ENCODE measurements at places on chromosomes 4 and X.

DNA sequence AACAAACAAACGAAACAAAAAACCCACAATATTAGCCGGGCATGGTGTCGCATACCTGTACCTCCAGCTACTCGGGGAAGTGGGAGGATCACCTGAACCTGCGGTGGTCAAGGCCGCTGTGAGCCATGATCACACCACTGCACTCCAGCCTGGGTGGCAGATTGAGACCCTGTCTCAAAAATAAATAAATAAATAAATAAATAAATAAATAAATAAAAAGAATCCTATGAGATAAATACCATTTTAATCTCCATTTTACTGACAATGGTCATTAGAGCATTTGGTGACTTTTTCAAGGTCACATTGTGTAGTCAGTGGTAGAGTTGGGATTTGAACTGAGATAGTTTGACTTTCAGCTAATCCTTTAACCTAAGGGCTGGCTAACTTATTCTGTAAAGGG is 11.4 kb downstream of the TRPC5 start:
- no peak for DNase-seq

GRCh38 chr4:52910115-52910514 is 48.0 kb downstream of the RASL11B start:
- no peak for DNase-seq

- DNase-seq: no peak
Observed at GRCh38 chr4:18020145-18020670, 1.3 kb downstream of the LCORL start.

DNA sequence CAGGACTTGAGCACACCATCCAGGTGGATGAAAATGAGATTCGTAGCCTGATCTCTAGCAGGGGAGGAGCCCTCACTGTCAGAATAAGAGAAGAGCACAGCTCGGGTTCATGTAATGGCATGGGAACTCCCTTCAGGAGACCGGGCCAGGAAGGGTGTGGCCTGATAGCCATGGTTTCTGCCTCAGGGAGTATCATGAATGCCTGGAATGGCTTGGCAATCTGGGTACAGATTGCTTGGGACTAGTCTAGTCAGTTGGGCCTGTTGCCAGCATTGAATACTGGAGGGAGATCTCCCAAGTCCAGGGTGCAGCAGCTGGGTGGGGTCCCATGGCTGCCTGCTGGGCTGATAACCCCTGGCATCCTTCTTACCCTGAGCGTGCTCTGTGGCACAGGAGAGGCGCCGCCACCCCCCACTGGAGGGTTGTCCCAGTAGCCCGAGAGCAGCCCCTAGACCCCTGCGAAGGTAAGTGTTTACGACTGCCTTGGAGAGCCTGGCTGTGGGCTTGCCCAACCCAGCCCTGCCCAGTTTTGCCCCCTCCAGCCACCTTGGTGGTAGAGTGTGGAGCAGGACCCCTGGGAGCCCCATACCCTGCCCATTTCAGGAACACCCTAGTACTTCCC is 298.8 kb downstream of the TEX13A start:
- DNase-seq: no peak

DNA sequence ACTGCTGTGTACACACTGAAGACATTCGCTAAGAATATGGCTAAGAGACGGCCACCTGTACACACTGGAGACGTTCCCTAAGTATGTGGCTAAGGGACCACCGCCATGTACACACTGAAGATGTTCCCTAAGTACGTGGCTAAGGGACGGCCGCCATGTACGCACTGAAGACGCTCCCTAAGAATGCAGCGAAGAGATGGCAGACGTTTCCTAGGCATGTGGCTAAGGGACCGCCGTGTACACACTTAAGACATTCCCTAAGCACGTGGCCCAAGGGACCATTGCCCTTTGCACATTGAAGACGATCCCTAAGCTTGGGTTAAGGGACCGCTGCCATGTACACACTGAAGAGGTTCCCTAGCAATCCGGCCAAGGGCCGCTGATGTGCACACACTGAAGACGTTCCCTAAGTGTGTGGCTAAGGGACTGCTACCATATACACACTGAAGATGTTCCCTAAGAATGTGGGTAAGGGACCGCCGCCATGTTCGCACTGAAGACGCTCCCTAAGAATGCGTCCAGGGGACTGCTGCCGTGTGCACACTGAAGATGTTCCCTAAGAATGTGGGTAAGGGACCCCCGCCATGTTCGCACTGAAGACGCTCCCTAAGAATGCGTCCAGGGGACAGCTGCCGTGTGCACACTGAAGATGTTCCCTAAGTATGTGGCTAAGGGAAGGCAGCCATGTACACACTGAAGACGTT is 36.7 kb downstream of the DHRSX start:
- DNase-seq: no peak

DNA sequence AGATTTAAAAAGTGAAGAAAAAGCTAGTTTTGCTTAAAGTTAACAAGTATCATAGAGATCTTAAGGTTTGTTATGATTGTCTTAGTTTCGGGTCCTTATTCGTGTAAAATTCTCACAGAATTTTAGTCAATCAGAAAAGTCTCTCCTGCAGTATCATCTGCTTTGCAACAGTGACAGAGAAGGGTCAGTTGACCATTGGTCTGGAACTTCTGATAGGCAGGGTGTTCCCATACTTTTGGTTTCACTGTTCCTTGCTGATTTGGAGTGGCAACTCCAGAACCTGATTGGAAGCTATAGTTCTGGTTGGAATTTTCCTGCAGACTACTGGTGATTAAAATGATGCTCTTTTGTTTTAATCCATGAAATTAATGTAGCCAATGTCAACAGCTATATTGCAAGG is 1.8 kb downstream of the IL15 start:
- DNase-seq: no peak

- DNase-seq: no peak
Observed at GRCh38 chr4:14984448-14984847, 17.8 kb upstream of the CPEB2 start.

DNA sequence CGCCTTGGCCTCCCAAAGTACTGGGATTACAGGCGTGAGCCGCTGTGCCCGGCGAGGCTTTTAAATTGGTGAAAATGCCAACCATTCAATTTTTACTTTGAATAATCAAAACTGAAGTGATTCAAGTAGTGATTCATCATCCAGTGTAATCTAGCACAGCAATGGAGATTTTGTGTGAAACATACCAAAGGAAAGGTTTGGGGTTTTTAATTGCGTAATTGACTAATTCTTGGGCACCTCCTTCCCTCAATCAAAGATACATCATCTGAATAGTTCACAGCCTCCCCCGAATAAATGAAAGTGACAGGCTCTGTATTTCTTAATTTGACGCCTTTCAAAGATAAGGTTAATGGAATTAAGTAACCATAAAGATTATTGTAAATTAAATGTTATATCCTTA is 69.0 kb downstream of the DMD start:
- no peak for DNase-seq

- DNase-seq: no peak
Observed at GRCh38 chrX:80285131-80285773, 135.0 kb upstream of the TENT5D start.

DNA sequence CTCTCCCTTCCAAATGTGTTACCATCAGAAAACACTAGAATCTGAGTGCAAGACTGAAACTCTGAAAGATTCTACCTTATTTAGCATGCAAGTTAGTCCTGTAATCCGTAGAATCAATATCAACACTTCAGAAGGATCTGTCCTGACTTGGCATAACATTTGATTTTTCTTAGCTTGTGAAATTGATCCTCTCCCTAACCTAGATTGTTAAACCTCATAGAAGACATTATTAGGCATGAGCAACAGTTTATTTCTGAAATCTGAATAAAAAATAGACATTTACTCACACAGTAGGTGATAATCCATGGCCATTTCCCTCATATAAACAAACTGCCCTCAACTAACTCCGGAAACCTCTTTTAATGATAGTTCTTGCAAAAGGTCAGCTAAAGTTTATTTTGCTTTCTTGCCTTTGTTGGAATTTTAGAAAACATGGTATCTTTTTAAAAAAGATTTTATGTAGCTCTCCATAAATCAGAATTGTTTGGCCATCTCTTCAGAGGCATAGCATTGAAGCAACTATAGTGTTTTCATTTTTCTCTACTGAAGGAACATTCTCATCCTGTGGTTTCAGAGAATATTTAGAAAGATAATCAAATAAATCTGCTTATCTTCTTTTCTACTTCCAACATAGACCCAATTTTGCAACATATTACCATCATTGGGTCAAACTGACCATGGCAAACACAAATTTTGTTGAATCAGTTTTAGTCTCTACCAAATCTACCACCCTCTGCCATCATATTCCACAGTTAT is 38.5 kb upstream of the PDLIM5 start:
- no peak for DNase-seq

DNA sequence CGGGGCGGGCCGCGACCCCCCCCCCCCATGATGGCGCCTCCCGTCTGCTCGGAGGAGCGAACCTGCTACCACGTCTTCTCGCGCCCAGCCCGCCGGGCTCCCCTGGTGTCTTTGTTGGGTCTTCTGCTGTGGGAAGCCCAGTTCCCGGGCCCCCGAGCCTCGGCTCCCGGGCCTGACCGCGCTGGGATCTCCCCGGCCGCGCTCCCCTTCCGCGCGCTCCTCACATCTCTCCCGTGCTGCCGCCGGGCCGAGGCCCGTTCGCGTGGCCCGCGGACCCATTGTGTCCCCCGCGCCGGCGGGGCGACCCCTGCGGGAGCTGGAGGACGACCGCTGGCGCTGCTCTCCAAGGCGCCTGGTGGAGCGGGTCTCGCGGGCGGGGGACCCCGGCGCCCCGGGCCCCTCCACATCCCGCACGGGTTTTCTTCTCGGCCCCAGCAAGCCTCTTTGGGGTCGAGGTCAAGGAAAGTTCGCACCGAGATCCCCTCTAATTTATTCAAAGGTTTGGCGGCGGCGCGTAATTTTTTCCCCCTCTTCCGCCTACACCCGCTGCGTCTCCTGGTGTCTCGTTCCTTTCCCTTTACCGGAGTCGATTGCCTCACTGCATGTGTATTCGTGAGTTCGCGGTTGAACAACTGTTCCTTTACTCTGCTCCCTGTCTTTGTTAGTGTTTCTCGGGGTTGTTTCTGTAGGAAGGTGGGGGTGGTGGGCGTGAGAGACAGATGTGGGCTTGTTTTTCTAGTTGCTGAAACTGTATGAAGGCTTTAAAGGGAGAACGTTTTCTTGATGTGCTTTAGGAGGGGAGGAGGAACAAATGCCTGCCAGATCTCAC is 770 bp downstream of the SMAD1 start:
- DNase-seq: peak; percentile 65

GRCh38 chr4:118335324-118335723 is 17.5 kb downstream of the PRSS12 start:
- no peak for DNase-seq

GRCh38 chrX:38214551-38215531 is 5.8 kb downstream of the SRPX start:
- DNase-seq: no peak

- DNase-seq: no peak
Observed at GRCh38 chr4:47194036-47194737, 162.8 kb downstream of the GABRB1 start.

- DNase-seq: no peak
Observed at GRCh38 chr4:101850698-101851097, 60.2 kb downstream of the BANK1 start.

DNA sequence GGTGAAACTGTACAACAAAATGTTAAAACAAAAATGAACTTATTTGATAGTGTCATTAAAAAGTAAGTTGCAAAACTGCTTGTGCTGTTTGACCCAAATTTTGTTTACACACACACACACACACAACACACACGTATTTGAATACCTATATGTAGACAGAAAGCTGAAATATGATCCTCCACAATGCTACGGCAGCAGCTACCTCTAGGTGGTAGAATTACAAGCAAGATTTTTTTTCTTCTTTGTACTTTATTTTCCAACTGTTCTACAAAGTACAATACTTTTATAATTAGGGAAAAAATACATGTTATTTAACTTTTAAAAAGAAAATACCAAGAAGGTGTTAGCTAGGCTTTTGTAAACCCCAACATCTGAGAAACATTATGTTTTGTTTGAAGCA is 1.2 kb downstream of the CYTL1 start:
- no peak for DNase-seq

DNA sequence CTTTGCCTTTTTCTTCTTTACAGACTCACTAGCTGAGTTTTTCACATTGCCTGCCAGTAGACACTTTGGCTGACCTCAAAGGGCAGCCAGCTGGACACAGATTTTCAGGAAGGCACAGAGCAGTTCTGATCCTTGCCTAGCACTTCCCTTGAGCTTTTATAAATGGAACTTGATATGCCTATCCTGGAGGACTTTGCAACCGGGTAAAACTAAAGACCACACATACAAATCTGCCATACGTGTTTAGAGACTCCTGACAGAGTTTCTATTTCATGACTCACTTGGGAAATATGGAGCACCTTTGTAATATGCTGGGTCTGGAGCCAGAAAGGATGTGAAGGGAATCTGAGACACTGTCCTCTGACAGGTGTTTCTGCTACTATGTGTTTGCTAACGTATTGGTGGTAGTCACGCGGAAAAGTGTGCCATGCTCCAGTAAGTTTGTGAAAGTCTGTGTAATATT is 56.7 kb upstream of the RASSF6 start:
- no peak for DNase-seq

- DNase-seq: peak; percentile 15
Observed at GRCh38 chr4:168480931-168481611, 779 bp upstream of the DDX60L start.

DNA sequence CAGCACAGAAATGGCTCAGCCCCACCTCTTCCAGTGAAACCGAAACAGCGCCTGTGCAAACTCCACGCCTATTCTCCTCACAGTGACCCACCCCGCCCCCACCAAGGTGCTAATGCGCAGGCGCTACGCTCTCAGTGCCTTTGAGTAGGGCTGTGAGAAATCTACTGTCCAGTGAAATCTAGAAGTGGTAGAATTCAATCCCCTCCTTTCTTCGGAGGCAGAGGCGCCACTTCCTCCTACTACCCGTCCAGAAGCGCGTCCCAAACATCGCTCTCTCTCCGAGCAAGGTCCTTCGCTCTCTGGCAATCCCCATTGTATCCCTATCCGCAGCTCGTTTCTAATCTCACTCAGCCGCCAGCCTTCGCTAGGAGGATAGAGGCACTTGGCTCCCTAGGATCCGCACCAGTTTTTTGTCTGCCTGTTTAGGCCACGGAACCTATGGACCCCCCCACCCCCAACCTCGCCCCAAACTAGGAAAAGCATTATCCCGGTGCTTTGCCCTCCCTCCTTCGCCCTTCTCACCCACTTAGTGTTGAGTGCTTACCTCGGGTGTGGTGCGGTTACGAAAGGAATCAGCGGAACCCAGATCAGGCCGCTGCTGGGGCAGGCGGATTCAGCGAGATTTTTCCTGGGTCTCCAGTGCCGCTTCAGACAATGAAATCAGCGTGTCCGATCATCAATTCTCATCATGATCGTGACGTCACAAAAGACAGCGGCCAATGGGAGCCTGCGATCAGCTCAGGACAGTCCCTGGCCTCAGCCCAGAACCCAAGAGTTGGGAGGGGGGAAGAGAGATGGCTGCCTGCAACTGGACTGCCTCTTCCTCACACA is at the start of gene HDX:
Gene HDX (minus strand): TSS at position 656 of the 831 bp plus-strand sequence. CDS start 27,056 bp downstream, outside the sequence.
- DNase-seq: peak; percentile 66

GRCh38 chrX:136619899-136620505 is 28.0 kb upstream of the CD40LG start:
- DNase-seq: no peak

DNA sequence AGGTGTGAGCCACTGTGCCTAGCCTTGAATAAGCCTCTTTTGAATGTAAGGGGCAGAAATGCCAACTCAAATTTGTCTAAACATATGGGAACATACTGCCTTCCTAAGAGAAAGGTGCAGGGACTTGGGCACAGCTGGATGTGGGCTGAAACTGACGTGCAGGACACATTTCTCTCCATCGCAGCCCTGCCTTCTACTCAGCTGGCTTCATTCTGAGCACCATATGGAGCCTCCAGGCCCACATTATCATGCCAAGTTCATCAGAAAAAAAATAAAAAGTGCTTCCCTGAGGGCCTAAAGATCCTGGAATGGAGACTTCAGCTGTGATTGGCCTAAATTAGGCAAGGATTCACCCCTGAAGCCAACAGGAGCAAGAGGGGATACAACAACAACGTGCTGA is 386.2 kb downstream of the RAB28 start:
- no peak for DNase-seq
